Effector memory CD8-positive, alpha-beta T cell (primary cell): ENCODE measurements at places on chromosomes 5 and 9.
A peak's percentile ranks its signal among the peaks of the same experiment; 100 is the strongest.

GRCh38 chr5:94545870-94546625, 72.4 kb downstream of the KIAA0825 start:
- no peak overlapping the region for H3K27ac ChIP-seq
- H3K4me1 ChIP-seq: peaks cover 12% of the 10 kb centered on the region
- H3K36me3 ChIP-seq: no peaks in the 10 kb centered on the region
- no peak overlapping the region for H3K4me3 ChIP-seq
- DNase-seq: no peak
- H3K27me3 ChIP-seq: no peaks in the 10 kb centered on the region

- H3K36me3 ChIP-seq: no peaks in the 10 kb centered on the region
- DNase-seq: no peak
- H3K27ac ChIP-seq: no peak overlapping the region
These were observed 72.3 kb downstream of the WNK2 start for GRCh38 chr9:93255994-93256877.

- H3K4me1 ChIP-seq: peaks cover 5% of the 10 kb centered on the region
- H3K4me3 ChIP-seq: no peak overlapping the region
- H3K27ac ChIP-seq: peak overlapping the region; percentile 71
- no peaks in the 10 kb centered on the region for H3K27me3 ChIP-seq
These were observed 37.2 kb downstream of the GPR107 start for GRCh38 chr9:130090915-130091314.

DNA sequence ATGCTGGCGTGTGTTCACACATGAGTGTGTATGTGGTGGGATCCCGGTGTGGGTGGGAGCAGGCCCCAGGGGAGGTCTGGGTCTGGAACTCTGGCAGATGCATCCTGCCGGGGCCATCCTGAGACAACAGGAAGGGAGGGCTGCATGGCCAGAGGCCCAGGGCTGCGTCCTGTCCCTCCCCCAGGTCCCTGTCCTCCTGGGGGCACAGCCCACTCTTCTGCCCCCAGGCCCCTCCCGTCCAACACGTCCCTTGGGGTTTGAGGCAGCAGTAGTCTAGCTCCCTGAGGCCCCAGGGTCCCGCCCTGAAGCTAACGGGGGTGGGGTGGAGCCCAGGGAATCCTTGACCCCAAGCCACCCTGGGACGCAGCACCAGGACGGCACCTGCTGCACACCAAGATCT, 16.6 kb downstream of the FLT4 start:
- DNase-seq: no peak
- H3K27me3 ChIP-seq: no peaks in the 10 kb centered on the region
- H3K4me1 ChIP-seq: peaks cover 5% of the 10 kb centered on the region
- H3K4me3 ChIP-seq: no peak overlapping the region
- peak overlapping the region; percentile 9 for H3K27ac ChIP-seq

DNA sequence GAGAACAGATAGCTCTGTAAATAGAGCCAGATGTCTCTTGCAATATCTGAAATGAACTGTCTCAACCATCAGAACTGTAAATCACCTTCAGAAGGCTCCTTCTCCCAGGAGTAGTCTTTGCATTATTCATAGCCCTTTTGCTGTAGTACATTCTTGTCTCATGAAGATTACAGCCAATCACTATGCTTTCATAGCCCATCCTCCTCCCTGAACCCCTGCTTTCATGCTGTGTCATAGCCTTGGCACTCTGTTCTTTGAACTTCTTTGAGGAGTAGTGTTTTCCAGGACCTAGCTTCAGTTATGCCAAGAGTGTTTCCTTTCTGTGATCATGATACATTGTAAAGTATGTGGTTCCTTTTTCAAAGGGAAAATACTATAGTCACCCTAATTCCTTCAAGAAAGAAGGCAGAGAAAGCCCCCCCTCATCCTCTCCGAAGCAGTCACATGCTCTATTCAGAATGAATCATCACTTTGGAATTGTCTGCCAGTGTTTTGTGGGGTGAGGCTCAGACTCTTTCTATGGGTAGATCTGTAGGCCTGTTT, 61.1 kb downstream of the GRIA1 start:
- H3K27ac ChIP-seq: no peak overlapping the region
- H3K4me3 ChIP-seq: no peak overlapping the region
- no peaks in the 10 kb centered on the region for H3K36me3 ChIP-seq
- DNase-seq: no peak
- H3K27me3 ChIP-seq: no peaks in the 10 kb centered on the region

- DNase-seq: peak; percentile 87
- peak overlapping the region; percentile 78 for H3K4me3 ChIP-seq
- H3K36me3 ChIP-seq: peaks cover 8% of the 10 kb centered on the region
- H3K27ac ChIP-seq: peak overlapping the region; percentile 62
- no peaks in the 10 kb centered on the region for H3K27me3 ChIP-seq
These were observed 2.4 kb downstream of the SAPCD2 start for GRCh38 chr9:137067860-137068538.

DNA sequence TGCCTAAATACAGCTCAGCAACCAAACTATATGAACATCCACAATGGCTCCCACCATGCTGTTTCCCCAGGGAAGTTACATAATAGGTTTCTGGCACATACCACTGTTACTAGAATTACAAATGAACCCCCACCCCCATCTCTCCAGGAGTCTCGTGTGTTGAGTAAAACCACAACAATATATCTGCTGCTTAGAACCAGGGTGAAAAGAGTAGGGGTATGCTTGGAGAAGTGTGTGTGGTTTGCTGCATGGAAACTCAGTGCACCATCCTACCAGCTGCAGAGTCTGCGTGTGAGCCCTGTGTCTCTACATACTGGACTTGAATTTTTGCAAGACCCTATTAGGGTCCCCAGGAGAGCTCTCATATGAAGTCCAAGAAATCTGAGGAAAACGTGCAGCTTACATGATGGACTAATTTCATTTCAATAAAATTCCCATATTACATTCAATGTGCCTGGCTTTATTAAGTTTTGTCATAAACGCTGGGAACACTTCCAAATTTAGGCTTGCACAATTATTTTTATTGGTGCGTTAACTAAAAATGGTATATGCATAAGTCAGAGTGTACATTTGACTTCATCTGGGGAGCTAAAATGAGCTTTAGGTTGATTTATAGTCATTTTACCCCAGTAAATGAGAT, 104.5 kb upstream of the NFIB start:
- H3K4me3 ChIP-seq: no peak overlapping the region
- H3K27ac ChIP-seq: no peak overlapping the region
- DNase-seq: no peak
- no peaks in the 10 kb centered on the region for H3K27me3 ChIP-seq
- no peaks in the 10 kb centered on the region for H3K36me3 ChIP-seq
